NCI-H524 (cell line): ENCODE measurements at places on chromosomes 1 and 21.

GRCh38 chr21:31298618-31299269, 45.3 kb downstream of the TIAM1 start:
- no peak for DNase-seq

DNA sequence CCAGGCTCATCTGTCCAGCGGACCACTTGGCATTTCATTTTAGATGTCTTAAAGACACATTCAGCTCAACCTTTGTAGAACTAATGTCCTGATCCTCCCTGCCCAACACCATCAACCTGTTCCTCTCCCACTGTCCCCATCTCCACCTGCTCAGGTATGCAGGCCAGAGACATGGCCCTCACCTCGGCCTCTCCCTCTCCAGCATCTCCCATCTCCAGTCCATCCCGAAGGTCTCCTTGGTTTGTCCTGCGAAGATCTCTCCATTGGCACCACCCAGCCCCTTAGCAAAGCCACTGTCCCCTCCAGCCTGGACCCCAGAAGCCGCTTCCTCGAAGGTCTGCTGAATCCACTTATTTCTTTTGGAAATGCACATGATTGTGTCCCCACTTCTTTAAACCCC, 20.9 kb upstream of the KCNC4 start:
- DNase-seq: no peak

DNA sequence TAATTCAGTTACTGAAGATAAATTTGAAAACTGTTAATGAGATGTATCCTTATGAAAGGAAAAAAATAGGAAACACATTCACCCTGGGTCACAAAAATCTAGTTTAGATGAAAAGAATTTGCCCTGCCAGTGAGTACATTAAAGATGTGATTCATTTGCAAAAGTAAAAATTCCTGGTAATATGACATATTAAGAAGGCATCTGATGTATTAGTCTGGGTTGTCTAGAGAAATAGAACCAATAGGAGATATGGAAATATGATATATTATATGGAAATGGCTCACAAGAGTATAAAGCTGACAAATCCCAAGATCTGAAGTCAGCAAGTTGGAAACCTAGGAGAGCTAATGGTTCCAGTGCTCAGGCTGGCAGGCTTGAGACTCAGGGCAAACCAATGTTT, 153.8 kb downstream of the MRPL39 start:
- no peak for DNase-seq

GRCh38 chr1:56433056-56433577, 146.2 kb downstream of the PLPP3 start:
- no peak for DNase-seq

- DNase-seq: no peak
These were observed 326.0 kb downstream of the BARHL2 start for GRCh38 chr1:90391126-90391525.

DNA sequence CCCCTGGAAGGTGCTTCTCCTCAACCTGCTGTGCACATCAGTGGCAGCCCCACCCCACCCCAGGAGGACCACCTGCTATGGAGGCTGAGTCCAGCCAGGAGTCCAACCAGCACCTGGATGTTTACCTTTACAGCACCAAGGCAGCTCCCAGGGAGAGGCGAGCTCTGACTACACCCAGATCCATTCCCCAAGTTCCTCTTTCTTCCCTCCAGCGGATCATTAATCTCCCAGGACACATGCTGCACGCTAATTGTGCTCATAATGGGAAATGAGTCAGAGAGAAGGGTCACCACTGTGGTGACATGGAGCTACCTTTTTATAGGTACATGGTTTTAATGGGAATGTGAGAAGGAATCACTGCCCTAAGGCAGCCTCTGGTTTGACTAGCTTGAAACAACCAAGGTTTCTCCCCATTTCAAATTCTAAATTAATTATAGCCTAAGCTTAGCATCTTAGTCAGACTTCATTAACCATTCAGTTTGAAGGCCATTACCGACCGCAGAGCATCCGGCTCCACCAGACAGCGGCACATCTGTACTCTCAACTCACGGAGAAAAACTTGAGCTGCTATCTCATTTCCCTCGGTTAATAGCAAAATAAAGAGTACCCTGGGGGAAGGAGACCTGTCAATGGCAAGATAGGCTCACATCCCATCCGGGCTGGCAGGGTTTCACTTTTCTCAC, 173.1 kb upstream of the GALNT2 start:
- DNase-seq: no peak

- no peak for DNase-seq
These were observed 17.0 kb upstream of the GPR37L1 start for GRCh38 chr1:202105571-202106339.

DNA sequence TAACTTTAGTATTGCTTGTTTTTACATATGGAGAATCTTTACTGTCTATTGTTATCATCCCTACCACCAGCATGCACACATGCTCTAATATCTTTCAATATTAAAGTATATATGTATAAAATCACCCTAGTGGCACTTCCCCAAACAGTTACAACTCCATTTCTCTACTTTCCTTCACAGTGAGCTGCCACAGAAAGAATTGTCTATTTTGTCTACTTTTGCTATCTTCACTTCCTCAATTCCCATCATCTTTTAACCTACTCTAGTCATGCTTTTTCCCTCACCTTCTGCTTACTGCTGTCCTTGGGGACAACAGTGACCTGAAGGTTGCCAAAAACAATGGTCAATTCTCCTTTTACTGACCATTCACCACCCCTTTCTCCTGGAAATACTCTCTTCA, 59.2 kb downstream of the VCAM1 start:
- no peak for DNase-seq

DNA sequence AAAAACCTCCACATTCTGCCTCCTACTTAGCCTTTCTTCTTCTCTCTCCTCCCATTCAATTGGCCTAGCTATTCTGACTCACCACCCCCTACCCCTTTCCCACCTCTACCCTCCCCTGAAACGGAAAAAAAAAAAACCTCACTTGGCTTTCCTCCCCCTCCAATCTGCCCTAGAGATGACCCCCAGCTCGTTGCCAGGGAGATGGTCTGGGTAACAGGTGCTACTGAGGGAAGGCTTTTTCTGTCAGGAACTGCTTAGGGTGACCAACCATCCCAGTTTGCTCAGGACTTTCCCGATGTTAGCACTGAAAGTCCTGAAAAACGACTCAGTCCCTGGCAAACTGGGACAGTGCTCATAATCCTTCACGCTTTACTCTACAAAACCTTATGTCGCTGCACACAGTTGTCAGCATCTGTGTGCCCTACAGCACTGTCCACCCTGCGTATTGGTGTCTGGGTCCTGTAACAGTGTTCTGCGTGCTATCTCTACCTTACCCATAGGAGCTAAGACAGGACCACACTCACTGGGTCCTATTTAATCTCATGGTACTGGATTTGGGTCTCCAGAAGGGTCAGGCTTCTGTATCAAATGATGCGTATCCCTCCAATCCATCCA, 7.7 kb upstream of the CADM3 start:
- peak; percentile 47 for DNase-seq
